ENCODE measurements at places on chromosomes 7 and 10. TPM values are rescaled to one million over a fixed set of nuclear protein-coding genes. Genes with fewer than 3 reads are reported as not detected.
A peak's percentile ranks its signal among the peaks of the same experiment; 100 is the strongest.

DNA sequence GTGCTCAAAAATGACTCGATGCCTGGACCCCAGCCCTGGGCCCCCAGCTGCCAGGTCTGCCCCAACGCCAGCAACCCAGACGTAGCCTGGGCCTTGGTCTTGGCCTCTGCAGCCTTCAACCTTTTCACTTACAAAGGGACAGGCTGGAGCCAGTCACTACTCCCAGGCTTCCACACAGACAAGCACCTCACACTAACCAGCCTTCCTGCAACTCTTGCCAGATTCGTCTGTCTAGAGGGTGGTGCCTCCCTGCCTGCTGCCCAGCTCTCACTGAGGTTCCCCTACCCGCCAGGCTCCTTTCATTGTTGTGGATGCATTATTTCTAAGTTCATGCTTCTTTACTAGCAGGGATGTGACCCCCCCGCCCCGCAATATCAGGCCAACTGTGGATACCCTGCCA lies 56.3 kb downstream of the NUDCD3 start:
- H3K27me3 ChIP-seq = no peaks in the 10 kb centered on the region
- peaks cover 12% of the 10 kb centered on the region for H3K36me3 ChIP-seq
- H3K4me3 ChIP-seq = no peak overlapping the region

DNA sequence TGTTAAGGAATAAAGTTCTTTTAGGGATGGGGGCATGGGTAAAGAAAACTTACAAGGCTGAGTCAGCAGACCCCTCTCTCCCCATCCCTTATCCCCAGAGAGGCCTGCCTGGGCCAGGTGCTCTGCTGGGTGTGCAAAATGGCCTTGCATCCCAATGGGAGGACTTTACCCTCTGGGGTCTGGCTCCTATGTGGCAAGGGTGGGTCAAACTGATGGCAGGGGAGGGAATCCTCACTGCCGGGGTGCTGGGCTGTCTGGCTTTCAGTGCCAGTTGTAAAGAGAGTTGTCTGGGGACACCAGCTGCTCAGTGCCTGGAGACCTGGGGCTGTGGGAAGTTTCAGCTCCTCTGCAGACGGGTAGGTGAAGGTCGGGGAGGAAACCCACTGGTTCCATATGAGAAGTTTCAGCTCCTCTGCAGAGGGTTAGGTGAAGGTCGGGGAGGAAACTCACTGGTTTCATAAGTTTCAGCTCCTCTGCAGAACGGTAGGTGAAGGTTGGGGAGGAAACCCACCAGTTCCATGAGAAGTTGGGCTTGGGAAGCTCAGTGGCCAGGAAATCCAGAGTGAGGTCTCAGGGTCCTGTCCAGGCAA lies 127.2 kb upstream of the PODXL start:
- no peak for DNase-seq
- H3K36me3 ChIP-seq = no peaks in the 10 kb centered on the region
- H3K4me1 ChIP-seq = no peaks in the 10 kb centered on the region
- H3K4me3 ChIP-seq = no peak overlapping the region

DNA sequence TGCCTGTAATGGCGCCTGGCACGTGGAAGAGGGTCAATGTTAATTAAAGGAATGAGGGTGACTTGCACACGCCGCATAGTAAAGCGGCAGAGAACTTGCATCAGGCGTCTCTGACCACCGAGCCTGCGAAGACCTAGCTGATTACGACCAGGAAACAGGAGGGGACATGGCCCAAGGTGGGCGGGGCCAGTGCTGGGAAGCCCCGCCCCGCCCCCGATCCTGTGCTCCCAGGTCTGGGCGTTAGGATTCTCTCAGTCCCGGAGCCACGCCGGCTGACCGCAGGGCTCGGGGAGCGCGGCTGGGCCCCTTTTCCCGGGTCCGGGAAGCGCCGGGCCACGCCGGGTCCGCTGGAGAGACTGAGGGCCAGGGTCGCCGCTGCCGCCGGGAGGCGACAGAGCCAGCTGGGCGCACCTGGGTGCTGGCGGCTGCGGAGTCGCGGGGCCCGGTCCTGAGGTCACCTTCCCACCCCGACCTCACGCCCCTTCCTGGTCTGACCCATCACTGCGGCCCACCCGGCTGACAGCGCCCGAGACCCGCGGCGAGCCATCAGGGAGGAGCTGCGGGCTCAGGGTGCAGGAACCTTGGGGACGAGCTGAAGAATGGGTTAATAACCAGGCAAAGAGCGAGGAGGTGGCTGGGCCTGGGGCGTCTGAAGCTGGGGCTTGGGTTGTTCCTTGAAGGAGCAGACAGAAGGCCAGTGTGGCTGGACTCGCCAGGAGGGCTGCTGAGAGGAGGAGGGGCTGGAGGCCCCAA lies 23.0 kb upstream of the GRID1 start:
- DNase-seq = peak; percentile 48
- H3K27ac ChIP-seq = no peak overlapping the region
- H3K36me3 ChIP-seq = no peaks in the 10 kb centered on the region
- peaks cover 49% of the 10 kb centered on the region for H3K27me3 ChIP-seq
- peaks cover 3% of the 10 kb centered on the region for H3K4me1 ChIP-seq

GRCh38 chr7:5711409-5711808 lies 70.1 kb downstream of the RNF216 start:
- H3K4me3 ChIP-seq = no peak overlapping the region
- DNase-seq = no peak
- H3K4me1 ChIP-seq = peaks cover 3% of the 10 kb centered on the region
- no peak overlapping the region for H3K27ac ChIP-seq

The ZNF32 gene
- total RNA-seq = 6.5 TPM

Data from activated CD8-positive, alpha-beta memory T cell treated with anti-CD3 and anti-CD28 coated beads, Interleukin-2, amount 10 ng/mL, durations not matched to agents 7 days and 5 days (primary cell).